Fibroblast of skin of scalp (primary cell): ENCODE measurements at places on chromosomes 6 and 20.
A peak's percentile ranks its signal among the peaks of the same experiment; 100 is the strongest.

- DNase-seq: peak; percentile 69
Measured at GRCh38 chr20:10596710-10597121, 77.1 kb downstream of the JAG1 start.

DNA sequence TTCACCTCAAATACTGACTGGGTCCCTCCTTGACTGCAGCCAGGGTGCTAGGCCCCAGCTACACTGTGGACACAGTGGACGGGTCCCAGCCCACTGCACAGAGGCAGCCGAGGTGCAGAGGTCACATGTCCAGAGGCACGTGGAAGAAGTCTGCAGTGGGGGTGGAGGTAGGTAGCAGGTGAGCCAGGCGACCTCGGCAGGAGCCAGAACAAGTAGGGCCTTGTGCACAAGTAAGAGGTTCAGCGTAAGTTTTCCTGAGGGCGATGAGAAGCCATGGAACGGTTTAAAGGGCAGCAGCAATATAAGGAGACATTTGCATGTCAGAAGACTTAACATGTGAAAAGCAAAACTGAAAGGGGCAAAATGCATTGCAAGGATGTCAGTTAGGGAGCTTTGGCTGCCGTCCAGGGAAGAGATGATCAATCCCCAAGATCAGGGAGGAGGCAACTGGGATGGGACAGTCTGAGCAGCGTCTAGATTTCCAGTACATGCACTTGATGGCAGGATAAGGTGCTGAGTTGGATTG lies 49.7 kb upstream of the SNX9 start:
- DNase-seq: peak; percentile 41

GRCh38 chr20:36344517-36345132 lies 38.5 kb downstream of the DLGAP4 start:
- DNase-seq: peak; percentile 57

DNA sequence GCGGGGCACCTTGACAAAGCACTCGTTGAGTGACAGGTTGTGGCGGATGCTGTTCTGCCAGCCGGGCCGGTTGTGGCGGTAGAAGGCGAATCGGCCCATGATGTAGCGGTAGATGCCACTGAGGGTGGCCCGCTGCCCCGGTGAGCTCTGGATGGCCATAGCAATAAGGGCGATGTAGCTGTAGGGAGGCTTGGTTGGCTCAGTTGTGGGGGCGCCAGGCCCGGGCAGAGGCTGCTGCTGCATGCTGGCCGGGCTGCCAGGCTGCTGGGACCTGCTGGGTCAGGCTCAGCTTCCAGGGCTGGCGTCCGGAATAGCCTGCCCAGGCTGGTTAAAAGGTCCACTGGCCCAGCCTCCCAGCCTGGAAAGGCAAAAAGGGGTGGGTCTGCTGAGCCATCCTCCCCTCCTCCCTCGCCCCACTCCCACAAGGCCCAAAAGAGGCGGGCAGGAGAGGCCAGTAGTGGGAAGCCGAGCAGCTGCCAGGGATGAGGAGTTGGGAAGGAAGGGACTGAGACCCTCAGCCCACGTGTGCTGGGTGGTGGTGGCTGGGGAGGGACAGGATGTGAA lies at the start of gene FOXS1:
FOXS1 (minus strand) TSS at position 305 of the 564 bp plus-strand sequence; CDS start at position 243, 62 bp downstream.
- peak; percentile 58 for DNase-seq

DNA sequence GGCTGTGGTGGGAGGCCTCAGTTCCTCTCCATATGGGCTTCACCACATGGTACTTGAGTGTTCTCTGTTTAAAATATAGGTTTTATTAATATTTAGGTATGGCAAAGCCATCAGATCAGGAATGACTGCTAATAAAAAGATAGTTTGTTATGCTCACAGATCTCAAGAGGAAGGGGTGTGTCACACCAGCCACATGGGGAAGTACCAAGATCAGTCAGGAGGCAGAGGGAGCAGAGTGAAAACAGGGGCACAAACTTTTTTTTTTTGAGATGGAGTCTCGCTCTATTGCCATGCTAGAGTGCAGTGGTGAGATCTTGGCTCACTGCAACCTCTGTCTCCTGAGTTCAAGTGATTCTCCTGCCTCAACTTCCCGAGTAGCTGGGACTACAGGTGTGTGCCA lies 92.1 kb upstream of the GCM1 start:
- DNase-seq: no peak

- DNase-seq: peak; percentile 69
Measured at GRCh38 chr20:25859649-25860530, 163.2 kb upstream of the ZNF337 start.

DNA sequence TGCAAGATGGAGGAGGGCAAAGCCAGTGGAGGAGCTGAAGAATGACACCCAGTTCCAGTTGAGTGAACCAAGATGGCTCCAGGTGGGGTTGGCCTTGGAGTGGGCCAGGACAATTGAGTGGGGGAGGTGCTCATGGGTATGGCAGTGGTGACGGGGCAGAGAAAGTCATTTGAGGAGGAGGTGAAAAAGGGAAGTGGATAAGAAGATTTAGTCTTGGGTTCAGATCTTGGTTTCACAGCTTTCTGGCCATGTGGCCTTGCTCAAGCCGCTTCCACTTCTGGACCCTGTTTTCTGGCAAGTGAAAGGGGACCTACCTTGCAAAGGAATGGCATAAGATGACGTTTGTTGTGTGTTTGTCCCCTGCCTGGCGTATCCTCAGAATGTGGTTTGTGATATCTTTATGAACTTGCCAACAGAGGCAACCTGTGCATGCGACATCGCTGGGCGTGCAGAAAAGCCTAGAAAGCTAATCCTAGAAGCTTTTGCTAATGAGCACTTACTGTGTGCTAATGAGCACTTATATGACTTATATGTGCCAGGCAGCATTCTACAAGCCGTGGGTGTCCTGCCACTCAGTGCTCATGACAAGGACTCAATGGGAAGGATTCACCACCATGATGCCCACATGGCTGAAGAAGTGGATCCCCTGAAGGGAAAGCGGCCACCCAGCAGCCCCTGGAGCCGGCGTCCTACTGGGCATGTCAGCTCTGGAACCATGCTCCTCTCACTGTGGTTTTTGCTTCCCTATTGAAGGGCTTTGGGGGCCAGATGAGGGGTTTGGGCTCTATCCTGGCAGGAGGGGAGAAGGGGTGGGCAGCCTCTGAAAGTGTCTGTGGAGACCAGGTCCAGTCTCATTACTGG lies 23.6 kb upstream of the STX16 start:
- no peak for DNase-seq

DNA sequence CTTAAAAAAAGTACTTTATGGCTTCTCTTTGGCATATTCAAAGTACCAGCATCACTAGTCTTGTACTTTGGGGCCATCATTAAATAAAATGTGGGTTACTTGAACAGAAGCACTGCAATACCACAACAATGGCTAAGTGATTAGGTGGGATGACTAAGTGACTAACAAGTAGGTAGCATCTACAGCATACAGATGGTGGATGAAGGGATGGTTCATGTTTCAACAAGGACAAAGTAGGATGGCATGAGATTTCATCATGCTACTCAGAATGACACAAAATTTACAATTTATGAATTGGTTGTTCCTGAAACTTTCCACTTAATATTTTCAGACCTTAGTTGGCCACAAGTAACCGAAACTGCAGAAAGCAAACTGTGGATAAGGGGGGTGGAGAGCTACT lies 7.7 kb downstream of the MPC1 start:
- DNase-seq: no peak

DNA sequence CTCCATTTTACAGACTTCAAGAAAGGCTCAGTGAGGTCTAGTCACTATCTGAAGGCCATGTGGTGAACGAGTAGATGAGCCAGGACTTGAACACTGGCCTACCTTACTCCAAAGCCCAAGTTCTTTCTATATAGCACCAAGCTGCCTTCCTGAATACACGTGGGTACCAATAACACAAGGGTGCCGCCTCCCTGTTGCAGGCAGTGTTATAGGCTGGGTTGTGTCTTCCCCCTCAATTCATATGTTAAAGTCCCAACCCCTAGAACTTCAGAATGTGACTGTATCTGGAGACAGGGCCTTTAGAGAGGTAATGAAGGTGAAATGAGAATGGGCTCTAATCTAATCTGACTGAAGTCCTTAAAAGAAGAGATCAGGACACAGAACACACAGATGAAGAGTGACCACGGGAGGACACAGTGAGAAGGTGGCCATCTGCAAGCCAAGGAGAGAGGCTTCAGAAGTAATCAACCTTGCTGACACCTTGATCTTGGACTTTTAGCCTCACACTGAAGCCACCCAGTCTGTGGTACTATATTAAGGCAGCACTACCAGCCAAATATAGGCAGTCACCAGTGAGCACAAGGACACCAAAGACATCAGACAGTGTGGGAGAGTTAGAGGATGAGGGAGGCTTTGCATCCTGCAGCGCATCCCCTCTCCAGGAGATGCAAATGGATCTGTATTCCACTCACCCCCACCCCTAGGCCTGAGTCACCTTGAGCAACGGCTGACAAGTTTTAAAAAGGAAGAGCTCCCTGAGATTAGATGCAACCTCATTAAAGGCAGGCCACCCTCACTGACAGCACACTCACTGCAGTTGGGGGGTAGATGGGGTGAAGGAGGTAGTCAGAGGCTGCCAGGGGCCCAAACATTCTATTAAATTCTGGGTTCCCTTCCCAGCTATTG lies 40.9 kb upstream of the LYRM2 start:
- no peak for DNase-seq

DNA sequence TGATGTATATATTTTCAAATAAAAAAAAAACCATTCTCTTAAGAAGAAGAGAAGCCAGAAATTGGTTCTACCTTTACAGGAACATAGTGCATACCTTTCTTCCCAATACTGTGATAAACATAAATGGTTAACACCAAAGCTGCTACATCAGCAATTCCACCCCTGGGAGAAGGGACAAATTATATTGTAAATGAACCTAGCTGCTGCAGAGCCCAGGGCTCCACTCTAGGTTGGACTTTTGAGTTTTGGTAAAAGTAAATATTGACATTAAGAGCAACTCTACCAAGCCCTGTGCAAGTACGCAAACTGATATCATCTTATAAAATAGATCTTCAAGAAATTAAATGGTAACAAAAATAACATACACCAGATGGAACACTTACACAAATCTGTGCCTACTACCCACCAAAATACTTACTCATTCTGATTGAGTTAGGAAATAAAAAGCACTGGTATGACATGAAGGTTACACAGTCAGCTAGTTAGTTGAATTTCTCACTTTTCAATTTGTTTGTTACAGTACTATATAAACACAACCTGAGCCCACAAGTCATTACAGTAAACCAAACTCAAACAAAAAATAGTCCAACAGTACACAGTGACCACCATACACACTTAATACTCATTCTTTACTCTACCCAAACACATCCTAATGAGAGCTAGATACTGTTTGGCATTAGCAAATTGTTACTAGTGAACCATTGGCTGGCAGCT lies 223.3 kb upstream of the HEY2 start:
- DNase-seq: no peak

- DNase-seq: no peak
Measured at GRCh38 chr20:25017257-25017803, 24.8 kb upstream of the APMAP start.

GRCh38 chr20:53040693-53041589 lies 68.8 kb downstream of the TSHZ2 start:
- DNase-seq: no peak

DNA sequence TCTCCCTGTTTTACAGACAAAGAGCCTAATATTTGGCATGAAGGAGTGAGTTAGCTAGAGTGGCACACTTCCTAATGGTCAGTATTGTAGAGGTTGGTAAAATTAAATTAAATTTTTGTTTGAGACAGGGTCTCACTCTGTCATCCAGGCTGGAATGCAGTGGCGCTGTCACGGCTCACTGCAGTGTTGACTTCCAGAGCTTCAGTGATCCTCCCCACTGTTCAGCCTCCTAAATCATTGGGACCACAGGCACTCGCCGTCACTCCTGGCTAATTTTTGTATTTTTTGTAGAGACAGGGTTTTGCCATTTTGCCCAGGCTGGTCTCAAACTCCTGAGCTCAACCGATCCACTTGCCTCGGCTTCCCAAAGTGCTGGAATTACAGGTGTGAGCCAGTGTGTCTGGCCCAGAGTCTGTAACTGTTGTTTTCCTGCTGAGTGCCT lies 70.9 kb downstream of the SCAND1 start:
- peak; percentile 32 for DNase-seq

DNA sequence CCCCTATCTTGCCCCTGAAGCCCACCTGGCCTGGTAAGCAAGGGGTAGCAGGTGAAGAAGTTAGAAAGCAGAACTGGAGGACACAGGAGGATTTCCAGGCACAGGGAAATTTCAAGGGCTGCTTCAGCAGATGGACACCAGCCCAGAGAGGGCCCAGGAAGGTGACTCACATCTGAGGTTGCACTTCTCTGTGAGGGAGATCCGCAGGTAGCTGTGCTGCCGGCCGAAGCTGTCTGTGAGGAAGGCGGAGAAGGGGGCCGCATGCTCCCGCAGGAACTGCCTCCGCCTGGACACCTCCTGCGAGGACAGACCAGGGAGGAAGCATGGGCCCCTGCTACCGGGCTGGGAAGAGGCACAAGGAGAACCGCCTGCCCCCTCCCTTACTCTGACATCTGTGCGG lies 7.1 kb downstream of the MOCS1 start:
- no peak for DNase-seq

DNA sequence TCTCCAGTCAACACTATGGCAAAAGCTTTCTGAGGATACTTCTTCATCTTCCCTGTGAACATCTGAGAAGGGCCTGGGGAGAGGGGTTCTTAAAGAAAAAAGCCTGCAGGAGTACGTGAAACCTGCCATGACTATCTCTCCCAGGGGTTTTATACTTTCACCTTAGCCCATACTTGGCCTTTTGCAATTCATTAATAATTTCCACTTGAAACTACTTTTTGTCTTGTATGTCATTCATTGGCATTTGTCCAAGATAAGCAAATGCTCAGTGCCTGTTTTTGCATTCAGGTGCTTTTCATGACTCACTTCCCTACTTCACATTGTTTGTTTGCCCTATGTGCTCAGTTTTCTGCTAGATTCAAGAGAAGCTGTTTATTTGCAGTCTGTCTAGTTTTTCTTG lies 580.3 kb upstream of the GJE1 start:
- DNase-seq: no peak

- peak; percentile 45 for DNase-seq
Measured at GRCh38 chr6:44000164-44000842, 126.9 kb downstream of the MRPL14 start.

DNA sequence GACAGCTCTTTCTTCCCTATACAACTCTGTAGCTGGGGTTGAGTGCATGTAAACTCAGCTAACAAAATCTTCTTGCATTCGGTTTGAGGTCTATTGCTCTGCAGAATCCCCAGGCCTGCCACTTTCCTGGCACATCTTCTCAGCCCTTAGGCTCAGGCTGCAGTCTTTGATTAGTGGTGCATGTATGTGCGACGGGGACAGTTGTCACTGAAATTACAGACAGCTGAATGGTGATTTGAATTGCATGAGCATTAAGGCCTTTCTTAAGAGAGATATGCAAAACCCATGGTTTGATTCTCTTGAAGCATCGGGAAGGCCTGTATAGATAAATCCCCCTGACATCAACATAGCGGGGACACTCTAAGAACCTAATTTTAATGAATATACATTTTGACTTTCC lies 222.8 kb downstream of the CDH26 start:
- DNase-seq: no peak

- DNase-seq: no peak
Measured at GRCh38 chr6:8814440-8815000, 379.2 kb upstream of the SLC35B3 start.

DNA sequence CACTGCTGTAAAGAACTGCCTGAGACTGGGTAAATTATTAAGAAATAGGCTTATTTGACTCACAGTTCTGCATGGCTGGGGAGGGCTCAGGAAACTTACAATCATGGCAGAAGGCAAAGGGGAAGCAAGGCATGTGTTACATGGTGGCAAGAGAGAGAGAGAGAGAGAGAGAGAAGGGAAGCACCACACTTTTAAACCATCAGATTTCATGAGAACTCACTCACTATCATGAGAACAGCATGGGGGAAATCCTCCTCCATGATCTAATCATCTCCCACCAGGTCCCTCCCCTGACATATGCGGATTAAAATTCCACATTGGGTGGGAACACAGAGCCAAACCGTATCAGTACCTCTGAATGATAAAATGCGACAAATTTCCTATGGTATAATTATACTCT lies 203.9 kb upstream of the MARCKS start:
- DNase-seq: no peak
